Stimulated activated naive CD4-positive, alpha-beta T cell treated with Interleukin-2 at 50 U/mL for 16 hours (primary cell): ENCODE measurements at places on chromosomes 4 and X.
A peak's percentile ranks its signal among the peaks of the same experiment; 100 is the strongest.

GRCh38 chrX:40326186-40326965, 228.6 kb upstream of the BCOR start:
- no peak for DNase-seq

DNA sequence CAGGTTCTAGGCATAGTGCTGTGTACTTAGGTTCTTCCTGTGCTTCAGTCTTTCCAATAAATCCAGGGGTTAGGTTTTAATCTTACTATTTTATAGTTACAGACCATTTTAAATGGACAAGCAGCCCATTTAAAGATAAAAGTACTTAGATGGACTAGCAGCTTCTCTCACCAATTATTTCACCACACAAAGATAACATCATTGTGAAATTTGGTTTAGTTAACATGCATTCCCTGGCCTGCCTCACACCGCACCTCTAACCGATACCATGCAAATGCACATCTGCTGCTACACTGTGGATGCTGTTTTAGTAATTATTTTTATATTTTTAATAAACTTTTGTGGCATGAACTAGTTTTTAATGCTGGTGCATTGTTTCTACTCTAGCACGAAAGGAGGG, 252.6 kb downstream of the RAPGEF2 start:
- no peak for DNase-seq

DNA sequence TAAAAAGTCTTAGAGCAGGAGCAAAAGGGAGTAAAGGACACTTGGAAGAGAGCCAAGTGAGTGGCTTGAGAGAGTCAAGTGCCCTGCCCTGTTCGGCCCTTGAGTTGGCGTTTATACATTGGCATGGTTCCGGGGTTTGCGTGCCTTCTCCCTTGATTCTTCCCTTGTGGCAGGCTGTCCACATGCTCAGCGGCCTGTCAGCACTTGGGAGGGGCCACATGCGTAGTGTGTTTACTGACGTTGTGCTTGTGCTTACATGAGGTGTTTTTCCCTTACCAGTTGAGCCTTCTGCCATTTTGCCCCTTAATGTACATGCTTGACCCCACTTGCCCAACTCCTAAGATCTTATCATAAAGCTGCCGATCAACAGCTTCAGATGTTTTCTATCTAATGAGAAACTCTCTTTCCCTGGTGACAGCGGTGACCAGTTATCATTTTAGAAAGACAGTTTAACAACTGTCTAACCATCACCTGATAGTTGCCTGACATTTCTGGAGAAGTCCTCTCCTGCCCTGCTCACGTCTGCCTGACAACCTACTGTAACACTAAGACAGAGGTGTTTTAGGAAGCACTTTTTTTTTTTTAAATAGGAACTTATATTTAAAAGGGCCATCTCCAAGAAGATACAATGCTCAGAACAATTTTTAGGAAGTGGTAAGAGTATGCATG, 49.5 kb upstream of the GC start:
- DNase-seq, result no peak

GRCh38 chr4:4730249-4730648, 129.2 kb upstream of the MSX1 start:
- DNase-seq, result no peak

GRCh38 chr4:108287834-108288413, 119.2 kb upstream of the LEF1 start:
- DNase-seq, result no peak

DNA sequence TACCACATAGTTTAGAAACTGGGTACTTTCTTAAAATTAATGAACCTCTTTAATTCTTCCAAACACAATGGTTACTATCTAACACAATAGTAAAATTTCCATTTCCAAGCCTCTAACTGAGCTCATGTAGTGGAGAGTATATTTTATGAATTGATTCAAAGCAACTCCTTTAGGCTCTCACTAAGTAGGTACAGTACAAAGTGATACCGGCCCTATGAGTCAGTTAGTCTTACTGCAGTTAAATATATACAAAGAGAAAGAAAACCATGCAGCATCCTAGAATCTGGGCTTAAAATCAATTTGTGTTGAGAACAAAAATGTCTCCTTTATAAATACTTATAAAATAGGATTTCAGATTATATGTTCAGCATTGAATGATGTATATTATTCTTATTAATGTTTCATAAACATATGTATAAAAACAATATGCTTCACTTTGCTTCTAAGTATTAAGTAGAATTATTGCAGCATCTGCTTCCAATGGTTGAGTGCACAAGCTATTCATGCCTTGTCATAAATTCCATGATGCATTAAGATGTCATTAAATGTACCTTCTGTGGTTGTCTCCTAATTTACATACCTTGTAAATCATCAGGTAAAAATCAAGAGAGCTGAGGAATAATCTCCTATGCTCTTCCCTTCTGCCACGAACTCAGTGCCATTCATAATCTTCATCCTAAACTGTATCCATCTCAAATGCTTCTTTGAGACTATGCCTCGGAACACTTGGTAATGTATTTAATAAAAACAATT, 1037.8 kb downstream of the STPG2 start:
- no peak for DNase-seq

DNA sequence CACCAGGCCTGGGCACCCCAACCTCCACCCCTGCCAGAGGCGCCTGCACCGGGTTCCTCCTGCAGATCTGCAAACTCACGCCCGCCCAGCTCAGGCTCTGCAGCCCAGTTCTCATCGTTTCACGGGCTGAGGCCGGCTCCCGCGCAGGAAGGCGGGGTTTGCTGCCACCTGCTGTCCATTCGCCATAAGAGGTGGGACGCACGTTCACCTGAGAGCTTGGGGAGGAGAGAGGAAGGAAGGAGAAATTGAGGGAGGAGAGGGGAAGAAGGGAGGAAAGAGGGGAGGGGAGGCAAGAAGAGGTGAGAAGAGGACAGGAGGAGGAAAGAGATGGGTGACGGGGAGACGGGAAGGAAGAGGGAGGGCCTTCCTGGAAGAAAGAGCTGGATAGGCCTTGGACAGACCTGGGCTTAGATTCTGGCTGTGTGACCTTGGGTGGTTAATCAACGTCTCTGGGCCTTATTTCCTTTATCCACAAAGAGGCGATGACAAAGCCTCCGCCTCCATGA, 114.5 kb downstream of the ADRA2C start:
- DNase-seq, result peak; percentile 54

DNA sequence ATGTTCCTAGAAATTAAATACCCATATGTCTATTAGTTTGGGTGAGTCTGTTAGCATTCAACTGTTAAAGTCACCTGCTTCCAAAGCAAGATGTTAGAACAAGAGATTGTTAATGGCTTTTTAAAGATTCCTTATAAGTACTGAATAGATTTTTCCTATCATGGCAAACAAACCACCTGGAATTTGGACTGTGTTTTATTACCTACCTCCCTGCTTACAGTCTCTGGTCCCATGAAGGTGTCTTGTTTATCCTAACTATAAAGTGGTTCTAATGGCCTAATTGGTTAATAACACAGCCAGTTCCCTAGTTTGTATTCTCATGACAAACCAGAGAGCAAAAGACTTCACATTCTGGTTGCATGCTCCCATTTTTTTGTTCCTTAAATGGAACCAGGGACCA, 149.5 kb downstream of the PPP1R2C start:
- no peak for DNase-seq

DNA sequence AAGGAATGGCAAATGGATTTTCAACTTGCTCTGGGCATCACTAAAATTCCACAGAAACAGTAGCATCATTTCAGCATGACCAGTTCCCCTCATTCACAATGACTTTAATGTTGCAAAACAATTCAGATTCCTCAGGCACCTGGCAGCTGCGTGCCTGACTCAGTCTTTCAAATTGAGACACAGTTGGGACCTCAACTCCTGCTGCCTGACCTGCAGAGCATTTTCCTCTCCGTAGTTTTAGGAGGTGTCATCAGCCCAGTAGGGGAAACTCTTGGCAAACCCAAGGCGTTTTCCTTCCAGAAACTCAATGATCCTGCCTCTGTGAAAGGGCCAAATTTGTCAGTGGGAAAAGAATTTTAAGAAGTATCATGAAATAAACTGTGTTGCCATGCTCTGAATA, 388.9 kb downstream of the SPRY1 start:
- DNase-seq, result no peak

DNA sequence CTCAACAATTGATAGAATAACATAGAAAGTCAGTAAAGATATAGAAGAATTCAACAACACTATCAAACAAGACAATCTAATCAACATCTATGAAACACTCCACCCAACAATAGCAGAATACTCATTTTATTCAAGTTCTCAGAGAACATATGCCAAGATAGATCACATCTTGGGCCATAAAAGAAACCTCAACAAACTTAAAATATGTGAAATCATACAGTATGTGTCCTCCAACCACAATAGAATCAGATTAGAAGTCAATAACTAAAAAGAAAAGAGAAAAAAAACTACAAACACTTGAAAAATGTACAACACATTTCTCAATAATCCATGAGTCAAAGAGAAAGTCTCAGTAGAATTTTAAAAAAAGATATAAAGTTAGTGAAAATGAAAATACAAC, 78.6 kb upstream of the LDB2 start:
- no peak for DNase-seq

GRCh38 chr4:2981256-2981819, 18.0 kb downstream of the GRK4 start:
- no peak for DNase-seq

DNA sequence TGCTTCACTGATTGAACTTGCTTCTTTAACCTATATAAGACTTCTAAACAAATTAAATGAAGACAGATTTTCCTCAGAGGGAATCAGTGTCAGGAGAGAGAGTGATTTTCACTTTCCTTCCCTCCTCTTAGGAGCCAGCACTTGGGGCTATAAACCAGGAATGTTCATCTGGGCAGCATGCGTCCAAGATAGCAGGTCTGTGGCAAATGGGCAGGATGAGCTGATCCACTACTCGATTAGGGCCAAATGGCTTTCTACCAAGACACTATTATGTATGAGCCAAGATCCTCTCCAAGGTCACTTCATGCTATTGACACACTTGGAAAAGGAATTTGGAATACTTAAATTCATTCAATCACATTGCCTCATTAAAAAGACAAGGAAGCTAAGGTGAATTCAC, 203.9 kb upstream of the GRID2 start:
- DNase-seq, result no peak

DNA sequence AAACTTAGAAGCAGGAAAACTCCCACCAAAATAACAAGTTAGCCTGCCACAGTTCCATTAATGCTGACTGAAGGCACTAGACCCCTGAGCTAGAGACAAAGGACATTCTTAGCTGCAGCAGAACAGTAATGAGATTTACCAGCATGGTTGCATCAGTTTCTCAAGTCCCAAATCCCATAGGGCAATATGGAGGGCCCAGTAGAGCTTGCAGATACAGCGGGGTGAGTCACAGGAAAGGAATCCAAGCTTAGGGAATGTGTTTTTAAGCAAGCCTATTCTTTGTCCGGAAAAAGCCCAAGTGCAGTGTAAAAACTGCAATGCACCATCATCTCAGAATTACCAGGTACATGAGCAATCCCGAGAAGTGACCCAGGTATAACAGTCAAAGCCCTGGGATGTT, 51.3 kb upstream of the EXOC1L start:
- DNase-seq, result no peak

GRCh38 chrX:35700121-35700520, 98.0 kb upstream of the MAGEB16 start:
- DNase-seq, result no peak

- peak; percentile 15 for DNase-seq
These were observed 763 bp downstream of the CASK start for GRCh38 chrX:41922431-41923151.

- no peak for DNase-seq
These were observed 44.0 kb downstream of the ZNF518B start for GRCh38 chr4:10413177-10413576.

GRCh38 chrX:6026429-6026828, 202.2 kb downstream of the NLGN4X start:
- no peak for DNase-seq

- DNase-seq, result no peak
These were observed 185.4 kb upstream of the MTMR8 start for GRCh38 chrX:64580605-64581004.

DNA sequence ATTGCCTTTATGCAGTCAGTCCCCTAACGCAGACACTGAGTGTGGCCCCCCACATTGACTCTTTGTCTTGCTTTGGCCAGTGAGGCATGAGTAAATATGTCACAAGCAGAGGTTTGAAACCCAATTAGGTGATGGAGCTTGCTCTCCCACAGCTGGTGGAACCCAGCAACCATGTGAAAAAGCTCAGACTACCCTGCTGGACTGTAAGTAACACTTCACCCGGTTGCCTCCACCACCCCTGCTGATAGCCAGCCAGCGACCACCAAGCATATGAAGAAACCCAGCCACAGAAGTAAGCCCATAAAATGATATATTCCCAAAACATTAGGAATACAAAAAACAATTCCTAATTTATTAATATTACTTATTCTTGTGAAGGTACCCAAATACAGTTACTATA, 21.6 kb upstream of the PDCL2 start:
- no peak for DNase-seq

DNA sequence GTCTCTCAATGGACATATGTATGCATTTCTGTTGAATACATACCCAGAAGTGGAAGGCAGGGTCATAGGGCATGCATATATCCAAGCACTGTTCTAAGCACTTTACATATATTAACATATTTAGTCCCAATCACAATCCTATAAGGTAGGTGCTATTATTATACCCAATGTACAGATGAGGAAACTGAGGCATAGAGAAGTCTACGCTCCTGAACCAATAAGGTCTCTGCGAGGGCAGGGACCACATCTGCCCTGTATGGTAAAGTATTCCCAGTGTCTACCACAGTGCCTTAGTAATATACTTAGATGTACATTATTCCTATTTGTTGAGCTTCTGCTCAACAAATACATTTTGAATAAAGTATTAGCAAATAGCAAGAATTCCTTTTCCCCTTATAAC, 5.2 kb downstream of the PPAT start:
- no peak for DNase-seq

DNA sequence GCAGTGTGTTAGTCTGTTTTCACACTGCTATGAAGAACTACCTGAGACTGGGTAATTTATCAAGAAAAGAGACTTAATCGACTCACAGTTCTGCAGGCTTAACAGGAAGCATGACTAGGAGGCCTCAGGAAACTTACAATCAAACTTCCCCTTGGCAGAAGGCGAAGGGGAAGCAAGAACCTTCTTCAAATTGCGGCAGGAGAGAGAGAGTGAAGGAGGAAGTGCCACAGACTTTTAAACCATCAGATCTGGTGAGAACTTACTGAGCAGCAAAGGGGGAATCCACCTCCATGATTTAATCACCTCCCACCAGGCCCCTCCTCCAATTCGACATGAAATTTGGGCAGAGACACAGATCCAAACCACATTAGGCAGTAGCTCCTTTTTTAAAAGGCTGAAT, 59.2 kb upstream of the LEF1 start:
- DNase-seq, result no peak

DNA sequence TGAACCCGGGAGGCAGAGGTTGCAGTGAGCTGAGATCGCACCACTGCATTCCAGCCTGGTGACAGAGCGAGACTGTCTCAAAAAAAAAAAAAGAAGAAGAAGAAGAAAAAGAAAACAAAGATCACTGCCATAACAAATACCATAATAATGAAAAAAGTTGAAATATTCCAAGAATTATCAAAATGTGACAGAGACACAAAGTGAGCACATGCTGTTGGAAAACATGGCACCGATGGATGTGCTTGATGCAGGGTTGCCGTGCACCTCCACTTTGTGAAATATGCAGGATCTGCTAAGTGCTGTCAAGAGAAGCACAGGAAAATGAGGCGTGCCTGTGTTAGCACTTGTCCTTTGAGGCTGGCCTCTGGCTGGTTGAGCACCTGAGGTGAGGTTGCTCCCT, 133.3 kb downstream of the STK32B start:
- DNase-seq, result no peak
